ENCODE measurements at places on chromosomes 12 and 14. TPM values are rescaled to one million over a fixed set of nuclear protein-coding genes. Genes with fewer than 3 reads are reported as not detected.

Gene TAS2R8
- not detected for total RNA-seq

Gene EML5
- total RNA-seq, result 3.0 TPM

Gene SLC17A8
- not detected for total RNA-seq

Gene NTS
- not detected for total RNA-seq

Gene GLS2
- 0.63 TPM for total RNA-seq

Gene SLC25A47
- total RNA-seq, result not detected

Gene EMC9
- 18.2 TPM for total RNA-seq

Gene ZNF385A
- total RNA-seq, result 0.66 TPM

All from T-helper 1 cell treated with Interleukin-12 subunit alpha and Interleukin-12 subunit beta and Interleukin-4 antibody, amounts not matched to agents 30 ng/mL and 1 ng/mL, for 36 hours (primary cell).